Activated CD8-positive, alpha-beta memory T cell treated with anti-CD3 and anti-CD28 coated beads, Interleukin-2, amount 50 U/mL, for 4 hours (primary cell): ENCODE measurements at places on chromosomes 1 and 21.

GRCh38 chr1:240737298-240737697, 125.3 kb upstream of the GREM2 start:
- no peak for DNase-seq

GRCh38 chr1:43743206-43743605, 35.9 kb downstream of the ST3GAL3 start:
- DNase-seq = no peak

- DNase-seq = no peak
These were observed 209.9 kb upstream of the SGIP1 start for GRCh38 chr1:66323958-66324625.

GRCh38 chr1:248361121-248361715, at the start of gene OR2T4:
OR2T4 (plus strand) TSS chr1:248361665; CDS start chr1:248361665, 0 bp downstream.
- no peak for DNase-seq

DNA sequence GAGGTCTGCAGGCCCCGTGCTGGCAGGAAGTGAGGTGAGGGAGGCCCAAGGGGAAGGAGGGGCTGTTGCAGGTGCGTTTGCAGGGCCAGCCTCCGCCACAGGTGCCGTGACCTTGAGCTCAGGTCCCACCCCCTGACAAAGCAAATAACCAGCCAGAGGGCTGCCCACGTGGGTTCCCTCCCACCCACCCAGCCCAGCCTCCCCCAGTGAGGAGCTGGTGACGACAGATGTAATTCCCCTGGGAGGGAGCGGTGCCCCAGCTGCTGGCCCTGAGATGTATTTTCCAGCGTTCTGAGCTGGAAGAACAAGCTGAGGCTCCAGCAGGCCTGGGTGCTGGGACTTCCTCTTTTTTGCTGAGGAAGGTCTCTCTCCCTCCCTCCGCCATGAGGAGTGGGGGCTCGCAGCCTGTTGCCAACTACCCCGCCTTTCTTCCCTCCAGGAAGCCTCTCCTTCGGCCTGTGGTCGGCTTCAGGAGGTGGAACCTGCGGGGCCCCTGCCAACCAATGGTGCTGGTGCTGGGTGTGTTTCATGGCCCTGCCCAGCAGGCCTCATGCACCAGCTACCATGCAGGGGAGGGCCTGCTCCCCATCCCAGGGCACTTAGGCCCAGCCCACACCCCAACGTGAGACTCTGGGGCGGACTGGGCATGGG, 153.2 kb downstream of the PRDM16 start:
- no peak for DNase-seq

- no peak for DNase-seq
These were observed 27.6 kb downstream of the CTNNBIP1 start for GRCh38 chr1:9882296-9882944.

DNA sequence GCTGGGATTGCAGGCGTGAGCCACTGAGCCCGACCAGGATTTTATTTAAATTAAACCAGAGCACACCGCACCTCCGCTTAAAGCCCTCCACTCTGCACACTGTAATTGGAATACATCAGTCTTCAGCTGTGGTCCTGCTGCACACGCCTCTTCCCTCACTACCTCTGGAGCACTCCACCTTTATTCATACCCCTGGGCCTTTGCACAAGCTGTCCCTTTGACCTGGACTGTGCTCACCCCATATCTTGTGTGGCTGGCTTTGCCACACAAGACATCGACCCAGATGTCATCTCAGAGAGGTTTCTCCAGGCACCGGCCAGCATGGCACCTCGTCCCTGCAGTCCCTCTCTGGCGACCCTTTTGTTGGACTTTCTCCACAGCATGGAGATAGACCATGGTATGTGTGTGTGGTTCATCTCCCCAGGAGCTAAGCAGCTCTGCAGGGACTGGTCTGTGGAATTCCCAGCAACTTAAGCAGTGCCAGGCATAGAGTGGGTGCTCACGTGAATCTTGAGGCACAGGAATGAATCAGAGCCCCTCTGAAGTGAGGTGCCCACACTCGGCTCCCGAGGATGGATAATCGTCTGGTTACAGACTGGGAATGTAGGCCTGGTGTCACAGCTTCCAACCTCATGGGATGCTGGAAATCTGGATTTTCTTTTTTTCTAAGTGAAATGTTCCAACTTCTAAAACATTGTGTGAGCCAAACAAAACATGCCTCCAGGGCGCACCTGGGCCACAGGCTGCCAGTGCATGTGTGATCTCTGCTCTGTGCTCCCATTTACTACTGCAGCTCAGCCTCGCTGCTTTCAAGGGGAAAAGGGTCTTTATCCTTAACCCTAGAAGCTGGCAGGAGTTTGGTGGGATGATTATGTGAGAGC, 61.9 kb downstream of the EVA1C start:
- DNase-seq = no peak

DNA sequence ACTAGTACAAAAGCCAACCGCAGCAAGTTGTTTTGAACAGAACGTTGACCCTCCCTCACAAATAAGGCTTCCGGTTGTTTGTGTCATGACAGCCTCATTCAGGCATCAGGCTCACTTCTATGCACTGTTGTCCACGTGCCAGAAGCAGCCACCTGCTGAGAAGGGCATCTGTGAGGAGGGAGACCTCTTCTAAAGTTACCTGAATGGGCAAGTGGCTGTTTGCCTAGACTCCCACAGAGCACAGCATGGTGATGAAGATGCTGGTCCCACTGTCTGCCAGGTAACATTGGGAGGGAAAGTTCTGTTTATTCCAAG, 176.1 kb downstream of the CLIC6 start:
- DNase-seq = no peak

- no peak for DNase-seq
These were observed 51.2 kb downstream of the IL23R start for GRCh38 chr1:67217417-67217816.

GRCh38 chr1:36964830-36965229, 69.5 kb downstream of the GRIK3 start:
- DNase-seq = no peak

GRCh38 chr1:156961709-156962108, 41.3 kb downstream of the LRRC71 start:
- DNase-seq = no peak

DNA sequence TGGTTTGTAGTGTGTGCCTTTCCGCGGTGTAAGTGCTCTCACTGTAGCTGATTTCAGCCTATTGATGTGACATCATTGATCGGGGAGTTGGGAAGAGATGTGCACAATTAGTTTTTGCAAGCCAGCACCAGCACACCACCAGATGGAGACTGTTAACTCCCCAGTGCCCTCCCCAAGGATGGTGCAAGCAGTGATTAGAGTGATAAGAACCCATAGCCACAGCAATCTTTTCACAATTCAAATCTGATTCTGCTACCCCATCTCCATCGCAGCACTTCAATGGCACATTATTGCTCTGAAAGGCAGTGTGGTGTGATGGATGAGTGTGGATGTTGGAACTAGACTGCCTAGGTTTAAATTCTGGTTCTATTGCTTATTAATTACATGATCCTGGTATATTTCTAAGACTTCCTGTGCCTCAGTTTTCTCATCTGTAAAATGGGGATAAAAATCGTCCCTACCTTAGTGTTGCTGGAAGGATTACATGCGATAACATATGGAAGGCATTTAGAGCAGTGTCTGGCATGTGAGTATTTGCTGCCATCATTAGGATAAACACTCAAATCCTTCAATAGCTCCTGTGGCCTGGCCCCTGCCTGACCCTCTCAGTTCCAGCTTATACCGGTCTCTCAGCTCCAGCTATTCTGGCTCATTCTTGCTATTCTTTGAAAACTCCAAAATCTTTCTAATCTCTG, 6.7 kb downstream of the CSF3R start:
- DNase-seq = no peak

DNA sequence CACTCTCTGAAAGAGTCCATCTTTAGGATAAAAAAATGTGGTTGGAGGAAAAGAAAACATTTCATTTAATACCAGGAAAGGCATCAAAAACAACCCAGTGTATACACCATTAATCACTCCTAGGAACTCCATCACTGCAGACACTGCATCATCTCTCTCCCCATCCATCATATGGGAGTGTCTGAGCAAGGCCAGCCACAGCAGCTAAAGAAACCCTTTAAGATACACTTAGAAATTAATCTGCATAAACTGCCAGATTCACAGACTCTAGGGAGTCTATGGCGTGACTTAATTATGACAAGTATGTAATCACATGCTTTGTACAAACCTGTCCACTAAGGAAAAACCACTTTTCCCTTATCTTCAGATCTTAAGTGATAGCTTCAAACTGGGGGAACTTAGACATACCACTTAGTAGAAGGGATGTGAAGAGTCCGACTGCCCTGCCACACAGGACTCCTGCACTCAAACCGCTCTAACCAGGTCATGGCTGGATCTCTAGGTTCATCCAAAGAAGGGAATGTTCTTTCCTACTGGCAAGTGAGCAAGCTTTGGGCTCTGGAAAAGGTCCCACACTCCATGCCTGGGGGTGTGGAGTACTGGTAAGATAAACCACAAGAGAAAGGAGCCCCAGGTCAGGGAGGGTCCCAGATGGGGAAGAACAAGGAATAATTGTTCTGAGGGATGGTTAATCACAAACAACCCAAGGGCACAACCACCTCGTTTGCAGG, 61.0 kb upstream of the C8B start:
- DNase-seq = no peak

DNA sequence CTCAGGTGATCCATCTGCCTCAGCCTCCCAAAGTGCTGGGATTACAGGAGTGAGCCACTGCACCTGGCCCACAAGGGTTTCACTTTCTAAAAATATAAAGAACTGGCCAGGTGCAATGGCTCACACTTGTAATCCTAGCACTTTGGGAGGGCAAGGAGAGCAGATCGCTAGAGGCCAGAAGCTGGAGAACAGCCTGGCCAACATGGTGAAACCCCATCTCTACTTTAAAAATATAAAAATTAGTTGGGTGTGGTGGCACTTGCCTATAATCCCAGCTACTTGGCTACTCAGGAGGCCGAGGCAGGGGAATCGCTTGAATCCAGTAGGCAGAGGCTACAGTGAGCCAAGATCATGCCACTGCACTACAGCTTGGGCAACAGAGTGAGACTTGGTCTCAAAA, 25.7 kb downstream of the MRPL39 start:
- no peak for DNase-seq

DNA sequence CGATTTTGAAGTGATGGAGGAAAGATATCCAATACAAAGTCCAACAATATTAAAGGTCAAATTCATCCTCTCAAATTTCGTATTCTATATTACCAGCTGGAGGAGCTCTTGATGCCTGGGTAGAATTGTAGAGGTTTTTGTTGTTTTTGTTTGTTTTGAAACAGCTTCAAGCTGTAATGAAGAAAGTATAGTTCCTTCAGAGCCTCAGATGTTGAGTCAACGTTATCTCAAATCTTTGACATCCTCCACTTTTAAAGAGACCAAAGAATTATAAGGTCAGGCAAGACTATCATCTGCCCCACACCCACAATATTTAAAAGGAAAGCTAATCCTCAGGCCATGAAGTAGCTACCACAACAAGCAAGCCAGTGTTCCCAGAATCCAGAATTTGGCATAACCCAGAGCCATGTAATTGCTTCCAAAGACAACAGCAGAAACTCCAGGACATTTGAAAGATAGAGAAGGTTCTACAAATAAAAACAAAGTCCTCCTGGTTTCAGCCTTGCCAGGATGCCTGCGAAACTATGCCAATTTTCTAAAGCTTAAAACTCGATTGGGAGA, 24.9 kb downstream of the VAV3 start:
- no peak for DNase-seq

DNA sequence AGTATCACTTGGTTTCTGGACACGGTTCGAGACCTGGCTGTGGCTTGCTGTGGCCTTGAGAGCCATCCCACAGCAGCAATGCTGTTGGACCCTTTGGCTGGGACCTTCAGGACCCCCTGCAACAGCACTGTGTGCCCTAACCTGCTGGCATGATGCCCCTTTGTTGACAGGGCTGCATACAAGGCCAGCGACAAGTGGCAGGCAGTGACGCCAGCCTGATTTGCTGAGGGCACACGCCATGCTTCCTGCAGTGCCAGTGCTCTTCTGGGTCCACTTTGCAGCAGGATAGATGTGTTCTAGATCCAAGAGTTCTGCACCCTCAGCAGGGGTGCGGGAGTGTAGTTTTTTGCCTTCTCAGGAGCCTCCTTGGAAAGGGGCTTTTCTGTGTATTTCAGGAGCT, 32.8 kb downstream of the COQ8A start:
- no peak for DNase-seq

DNA sequence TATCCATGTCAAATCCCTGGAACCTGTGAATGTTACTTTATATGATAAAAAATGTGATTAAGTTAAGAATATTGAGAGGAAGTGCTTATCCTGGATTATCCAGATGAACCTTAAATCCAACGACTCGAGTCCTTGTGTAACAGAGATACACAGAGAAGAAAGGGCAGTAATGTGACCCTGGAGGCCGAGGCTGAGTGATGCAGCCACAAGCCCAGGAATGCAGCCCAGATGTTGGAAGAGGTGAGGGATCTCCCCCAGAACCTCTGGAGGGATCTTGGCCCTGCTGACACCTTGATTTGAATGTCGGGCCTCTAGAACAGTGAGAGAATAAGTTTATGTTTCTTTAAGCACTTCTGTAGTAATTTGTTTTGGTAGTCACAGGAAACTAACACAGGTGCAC, 18.0 kb downstream of the LPGAT1 start:
- DNase-seq = no peak

GRCh38 chr21:33028773-33029384, 3.1 kb downstream of the OLIG2 start:
- no peak for DNase-seq

DNA sequence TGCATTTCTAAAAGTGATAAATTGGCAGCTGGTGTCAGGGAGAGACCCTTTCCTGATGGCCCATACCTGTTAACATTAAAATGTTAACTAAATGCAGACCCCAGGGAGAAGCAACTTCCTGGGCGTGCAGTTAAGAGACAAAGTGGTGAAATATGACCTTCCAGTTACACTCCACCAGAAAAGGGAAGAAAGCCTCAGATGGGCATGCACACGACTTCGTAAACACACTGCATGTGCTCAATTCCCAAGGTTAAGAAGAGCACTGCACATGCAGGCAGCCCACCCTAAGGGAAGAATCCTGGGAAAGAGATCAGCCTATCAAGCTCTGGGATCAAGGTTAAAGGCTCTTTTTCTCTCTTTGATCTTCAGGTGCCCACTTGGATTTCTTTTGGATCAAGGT, 9.7 kb upstream of the GBP6 start:
- no peak for DNase-seq

GRCh38 chr1:88661951-88662699, 21.9 kb upstream of the PKN2 start:
- no peak for DNase-seq

- DNase-seq = no peak
These were observed 10.9 kb downstream of the IRF2BP2 start for GRCh38 chr1:234598974-234599616.

GRCh38 chr1:183058851-183059502, 35.8 kb downstream of the LAMC1 start:
- no peak for DNase-seq

- DNase-seq = peak; percentile 32
These were observed 104.9 kb upstream of the SOD1 start for GRCh38 chr21:31554511-31555022.

GRCh38 chr1:11886986-11887665, 28.4 kb upstream of the NPPB start:
- no peak for DNase-seq

DNA sequence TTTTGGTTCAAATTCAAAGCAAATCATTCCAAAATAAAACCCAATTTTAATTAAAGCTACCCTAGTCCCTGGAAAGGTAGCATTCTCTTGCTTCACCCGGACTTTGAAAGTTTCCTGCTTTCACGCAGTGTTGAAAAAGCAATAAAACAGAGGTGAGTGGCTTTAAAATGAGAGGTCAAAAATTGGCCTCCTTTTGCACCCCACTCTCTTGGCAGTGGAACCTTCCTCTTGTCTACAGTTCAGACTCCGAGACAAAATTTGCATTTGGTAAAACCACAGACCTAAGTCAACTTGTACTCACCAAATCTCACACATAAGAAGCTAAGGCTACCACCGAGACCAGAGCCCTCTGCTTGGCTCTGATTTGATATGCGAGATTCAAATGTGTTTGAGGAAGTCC, 252.7 kb downstream of the TTLL7 start:
- no peak for DNase-seq

GRCh38 chr1:47780469-47780995, 216.7 kb downstream of the TRABD2B start:
- DNase-seq = no peak
